ENCODE measurements at places on chromosomes 3 and 15.
A peak's percentile ranks its signal among the peaks of the same experiment; 100 is the strongest.

- DNase-seq: peak; percentile 80
Observed at GRCh38 chr3:13650210-13651056, 101.5 kb downstream of the FBLN2 start.

DNA sequence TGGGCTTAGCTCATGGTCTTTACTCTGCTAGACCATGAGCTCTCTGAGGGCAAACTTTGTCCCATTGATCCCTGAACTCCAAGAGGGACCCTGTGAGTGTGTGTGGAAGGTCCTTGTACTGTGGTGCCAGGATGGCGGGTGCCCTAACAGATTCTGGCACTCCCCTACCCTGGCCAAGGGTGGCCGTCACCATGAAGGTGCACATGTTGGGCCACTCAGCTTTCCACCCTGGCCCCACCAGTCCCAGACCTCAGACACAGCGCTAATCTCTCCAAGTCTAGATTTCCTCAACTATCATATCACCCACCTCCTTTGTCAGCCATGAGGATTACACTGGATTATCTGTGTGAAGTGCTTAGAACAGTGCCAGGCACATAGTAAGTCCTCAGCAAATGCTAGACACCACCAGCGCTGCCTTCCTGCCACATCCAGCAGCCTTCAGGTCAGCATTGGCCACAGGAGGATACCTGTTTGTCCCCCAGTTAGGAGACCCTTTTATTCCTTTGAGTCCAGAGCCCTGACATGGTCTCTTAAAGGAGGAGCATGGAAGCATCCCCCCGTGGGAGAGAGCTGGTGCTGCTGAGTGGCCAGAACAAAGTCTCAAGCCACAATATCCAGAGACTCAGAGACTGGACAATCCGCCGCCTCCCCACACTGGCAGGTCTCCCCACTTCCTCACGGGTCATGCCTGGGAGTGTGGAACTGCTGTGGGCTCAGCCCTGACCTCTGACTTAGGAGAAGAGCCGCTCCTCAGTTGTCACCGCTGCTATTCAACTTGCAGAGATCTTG, 44.5 kb upstream of the SLCO2A1 start:
- no peak for DNase-seq

GRCh38 chr3:85709346-85709892, 750.6 kb downstream of the CADM2 start:
- no peak for DNase-seq

DNA sequence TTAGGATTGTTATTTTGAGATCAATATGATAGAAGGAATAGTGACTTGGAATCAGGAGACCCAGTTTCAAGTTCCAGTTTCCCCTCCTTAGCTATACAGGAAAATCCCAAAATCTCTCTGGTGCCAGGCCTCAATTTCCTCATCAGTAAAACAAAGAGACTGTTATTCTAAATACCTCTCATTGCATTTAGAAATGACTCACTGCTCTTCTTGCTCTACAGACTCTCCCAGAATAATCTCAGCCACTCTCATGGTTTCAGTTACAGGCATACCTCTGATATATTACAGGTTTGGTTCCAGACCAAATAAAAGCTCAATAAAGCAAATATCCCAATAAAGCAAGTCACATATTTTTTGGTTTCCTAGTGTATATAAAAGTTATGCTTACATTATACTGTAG, 28.3 kb downstream of the IMPG2 start:
- DNase-seq: no peak

GRCh38 chr3:152672320-152672649, 162.6 kb upstream of the P2RY1 start:
- DNase-seq: no peak

GRCh38 chr3:132788301-132788671, 66.1 kb upstream of the NPHP3 start:
- DNase-seq: no peak

- DNase-seq: no peak
Observed at GRCh38 chr15:40603935-40604334, 9.9 kb downstream of the KNL1 start.

DNA sequence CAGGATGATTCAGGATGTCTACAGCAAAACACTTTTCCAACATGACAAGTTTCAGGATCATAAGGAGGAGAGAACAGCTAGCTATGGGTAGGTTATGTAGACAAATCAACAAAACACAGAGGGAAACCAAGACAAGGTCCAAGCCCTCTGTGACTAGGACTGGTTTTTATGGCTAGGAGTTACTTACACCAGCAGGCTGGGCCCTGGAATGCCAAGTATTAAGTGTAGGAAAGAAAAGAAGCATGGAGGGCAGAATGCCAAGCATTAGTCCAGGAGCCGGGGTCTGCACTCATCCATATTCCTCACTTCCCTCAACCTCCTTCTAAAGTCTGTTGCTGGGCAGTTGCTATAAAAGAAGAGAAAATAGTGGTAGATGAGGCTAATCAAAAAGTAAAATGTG, 35.3 kb upstream of the PPP2R3A start:
- no peak for DNase-seq

- DNase-seq: peak; percentile 40
Observed at GRCh38 chr3:157128771-157129681, 30.9 kb downstream of the CCNL1 start.
